Coronary artery (tissue), 2 donors: ENCODE measurements at places on chromosomes 6 and 20.

- DNase-seq, result no peak
Observed at GRCh38 chr6:154457046-154457713, 53.3 kb downstream of the CNKSR3 start.

DNA sequence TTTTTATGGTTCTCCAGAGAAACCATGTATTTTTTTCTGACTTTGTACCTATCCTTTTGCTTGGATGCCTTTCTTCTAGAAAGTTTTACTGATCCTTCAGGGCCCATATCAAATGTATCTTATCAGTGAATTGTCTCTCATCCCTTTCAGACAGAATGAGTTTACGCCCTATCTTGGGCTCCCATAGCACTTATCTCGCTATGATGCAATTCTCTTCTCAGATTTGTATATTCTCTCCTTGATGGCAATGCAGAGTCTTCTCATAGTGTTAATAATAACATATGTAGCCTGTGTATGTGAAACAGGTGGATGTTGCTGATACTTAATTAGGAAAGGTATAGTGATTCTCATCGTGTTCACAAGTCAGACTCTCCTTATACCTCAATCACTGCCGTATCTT, 336.2 kb downstream of the UTRN start:
- DNase-seq, result no peak

DNA sequence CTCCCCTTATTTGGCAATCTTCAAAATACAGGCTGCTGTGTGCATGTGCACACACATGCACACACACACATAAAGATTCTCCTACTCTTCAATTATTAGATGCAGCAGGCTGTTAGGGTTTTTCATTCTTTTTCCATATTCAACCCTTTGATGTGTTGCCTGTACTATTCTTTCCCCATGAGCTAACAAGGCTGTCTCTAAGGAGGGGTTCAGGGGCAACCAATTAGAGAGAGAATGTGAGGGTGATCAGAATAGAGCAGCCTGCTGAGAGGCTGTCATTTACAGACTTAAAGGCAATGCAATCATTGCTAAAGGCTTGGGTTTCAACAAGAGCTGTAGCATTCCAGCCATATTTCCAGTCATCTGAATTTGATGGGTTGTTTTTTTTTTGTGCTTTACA, 467.4 kb upstream of the ID4 start:
- DNase-seq, result no peak

GRCh38 chr6:5762561-5762968, 244.2 kb downstream of the NRN1 start:
- DNase-seq, result no peak

- DNase-seq, result no peak
Observed at GRCh38 chr6:26003102-26003694, 40.6 kb downstream of the TRIM38 start.

DNA sequence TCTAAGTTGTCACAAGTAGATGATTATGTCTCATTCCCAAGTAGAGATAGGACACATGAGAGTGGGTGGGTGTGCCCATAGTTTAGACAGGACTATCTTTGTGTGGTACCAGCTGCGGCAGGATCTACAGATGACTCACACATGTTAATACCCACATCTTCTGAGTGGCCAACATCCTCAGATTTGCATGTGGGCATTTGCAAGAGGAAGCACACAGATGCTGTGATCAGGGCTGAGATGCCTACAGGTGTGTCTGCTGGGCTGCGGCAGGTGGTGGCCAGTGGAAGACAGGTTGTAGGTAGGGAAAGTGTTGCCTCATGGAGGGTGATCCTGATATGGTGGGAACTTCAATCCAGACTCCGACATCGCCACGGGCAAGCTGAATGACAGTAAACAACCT, 50.8 kb downstream of the UTRN start:
- no peak for DNase-seq

GRCh38 chr6:135183532-135184440, 2.7 kb downstream of the MYB start:
- no peak for DNase-seq

GRCh38 chr6:158604048-158604406, 40.5 kb downstream of the DYNLT1 start:
- DNase-seq, result no peak

DNA sequence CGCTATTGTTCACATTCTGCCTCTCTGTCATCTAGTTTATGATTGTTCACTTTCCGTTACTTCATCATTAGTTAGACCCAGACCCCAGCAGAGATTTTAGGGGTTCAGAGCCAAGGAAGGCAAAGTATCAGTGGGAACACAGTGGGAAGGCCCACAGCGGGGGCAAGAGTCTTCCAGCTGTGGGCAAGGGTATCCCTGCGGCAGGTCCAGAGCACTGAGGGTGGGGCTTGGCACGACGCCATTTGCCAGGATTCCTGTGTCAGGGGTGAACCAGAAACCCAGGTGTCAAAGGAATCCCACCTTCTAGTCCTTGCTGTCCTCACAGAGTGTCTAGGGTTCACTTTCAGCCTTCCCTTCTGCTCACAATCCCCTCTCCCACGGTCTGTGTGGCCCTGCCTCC, 13.3 kb downstream of the RAET1E start:
- no peak for DNase-seq

DNA sequence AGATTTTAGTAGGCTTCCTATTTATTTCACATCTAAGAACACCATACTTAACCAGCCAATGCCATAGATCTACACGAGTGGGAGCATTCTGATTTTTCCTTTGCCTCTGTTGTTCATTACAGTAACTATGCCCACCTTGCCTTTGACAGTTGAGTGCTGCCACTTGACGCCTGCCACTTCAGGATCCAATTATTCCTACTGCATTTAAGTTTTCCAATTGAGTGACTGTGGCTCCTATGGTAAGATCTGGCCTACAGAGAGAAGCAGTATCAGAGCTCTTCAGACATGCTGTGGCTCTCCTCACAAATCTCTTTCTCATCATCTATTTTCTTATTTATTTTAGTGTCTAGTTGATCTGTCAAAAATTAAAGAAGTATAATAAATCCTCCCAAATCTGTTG, 403.0 kb upstream of the SPTLC3 start:
- no peak for DNase-seq

GRCh38 chr6:105345506-105345905, 57.4 kb downstream of the PREP start:
- DNase-seq, result no peak

GRCh38 chr6:23647045-23647444, 479.0 kb upstream of the NRSN1 start:
- no peak for DNase-seq

DNA sequence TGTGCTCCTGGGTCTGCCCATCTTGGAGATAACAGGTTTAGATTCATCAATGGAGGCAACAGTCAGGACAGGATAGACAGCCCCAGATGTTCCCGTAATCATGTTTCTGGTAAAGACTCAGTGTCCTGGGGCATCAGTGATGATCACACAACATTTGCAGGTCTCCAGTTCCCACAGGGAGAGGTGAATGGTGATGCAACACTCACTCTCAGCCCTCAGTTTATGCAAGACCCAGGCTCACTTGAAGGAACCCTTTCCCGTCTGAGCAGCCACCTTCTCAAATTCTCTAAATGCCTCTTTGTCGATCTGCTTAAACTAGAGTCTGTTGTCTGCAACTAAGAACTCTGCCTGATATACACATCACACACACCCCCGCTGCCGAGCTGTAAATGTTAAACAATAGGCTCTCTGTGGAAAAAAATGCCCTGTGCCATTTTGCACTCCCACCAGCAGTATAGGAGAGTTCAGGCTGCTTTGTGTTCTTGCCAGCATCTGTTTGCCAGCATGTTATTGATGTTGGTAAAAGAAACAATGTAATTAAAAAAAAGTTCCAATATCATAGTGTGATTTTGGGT, 30.1 kb upstream of the SCP2D1 start:
- no peak for DNase-seq

DNA sequence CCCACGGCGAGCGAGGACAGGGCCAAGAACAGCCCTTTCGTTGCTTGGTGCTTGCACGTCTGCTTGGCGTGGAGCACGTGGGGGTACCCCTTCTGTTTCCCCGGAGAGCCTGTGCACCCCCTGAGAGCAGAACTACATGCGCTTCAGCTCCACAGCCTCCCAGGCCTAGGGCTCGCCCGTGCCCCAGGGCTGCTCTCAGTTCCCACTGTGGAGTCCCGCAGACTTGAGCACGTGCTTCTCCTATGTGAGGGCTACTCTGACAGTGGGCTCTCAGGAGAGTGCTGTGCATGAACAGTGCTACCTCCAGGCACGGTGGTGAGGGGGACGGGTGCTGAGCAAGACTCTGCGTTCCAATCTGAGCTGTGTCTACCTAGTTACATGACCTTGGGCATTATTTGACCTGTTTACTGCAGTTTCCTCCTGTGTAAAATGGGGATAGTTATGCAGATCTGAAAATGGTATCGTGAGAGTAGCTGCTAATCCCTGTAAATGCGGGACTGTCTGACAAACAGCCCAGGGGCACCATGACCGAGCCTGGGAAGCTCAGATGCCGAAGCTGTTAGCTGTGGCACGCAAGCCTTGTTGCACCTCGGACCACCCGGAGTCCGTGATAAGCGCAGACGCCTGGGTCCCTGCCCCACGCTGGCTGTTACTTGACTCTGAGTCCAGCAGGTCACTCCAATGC, 82.4 kb downstream of the IRF4 start:
- no peak for DNase-seq

DNA sequence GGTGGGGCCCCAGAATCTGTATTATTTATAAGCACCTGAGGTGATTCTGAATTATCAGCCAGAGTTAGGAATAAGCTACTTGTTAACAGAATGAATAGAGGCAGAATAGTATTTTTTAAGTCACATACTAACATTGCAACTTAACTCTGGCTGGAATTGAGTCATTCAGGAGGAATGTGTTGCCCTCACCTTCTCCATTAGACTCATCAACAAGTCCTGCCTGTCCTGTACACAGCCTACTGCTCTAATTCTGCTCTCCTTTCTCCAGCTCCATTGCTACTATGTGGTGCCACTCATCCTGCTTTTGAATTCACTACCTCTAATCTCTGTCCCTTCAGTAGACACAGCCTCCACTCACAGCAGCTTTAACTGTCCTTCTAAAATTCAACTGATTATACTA, 669.4 kb downstream of the DHX35 start:
- DNase-seq, result no peak
